ENCODE measurements at places on chromosomes 4 and X. TPM values are rescaled to one million over a fixed set of nuclear protein-coding genes. Genes with fewer than 3 reads are reported as not detected.

- no peak for DNase-seq
Observed at GRCh38 chr4:40649321-40649720, 19.7 kb upstream of the RBM47 start.

GRCh38 chr4:8938623-8939022 is 67.0 kb upstream of the HMX1 start:
- DNase-seq: no peak

GRCh38 chr4:142318280-142318679 is 527.8 kb downstream of the INPP4B start:
- no peak for DNase-seq

- no peak for DNase-seq
Observed at GRCh38 chr4:43048570-43048969, 156.1 kb downstream of the GRXCR1 start.

DNA sequence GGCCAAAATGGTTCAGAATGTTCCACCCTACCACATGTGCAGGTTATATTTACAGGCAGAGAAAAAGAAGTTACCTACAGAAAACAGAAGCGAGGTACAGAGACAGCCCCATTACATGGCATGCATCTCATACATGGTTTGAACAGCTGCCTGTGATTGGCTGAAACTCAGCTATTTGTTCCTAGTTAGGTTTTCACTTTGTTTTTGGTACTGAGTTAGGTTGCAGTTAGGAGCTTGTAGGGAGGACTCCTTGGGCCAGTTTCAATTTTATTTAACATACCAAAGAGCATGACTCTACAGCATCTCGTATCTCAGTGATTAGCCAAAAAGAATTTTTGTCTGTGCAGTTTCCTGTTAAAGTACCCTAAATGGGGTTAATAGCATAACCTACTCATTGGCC is 392.0 kb downstream of the MAPK10 start:
- no peak for DNase-seq

DNA sequence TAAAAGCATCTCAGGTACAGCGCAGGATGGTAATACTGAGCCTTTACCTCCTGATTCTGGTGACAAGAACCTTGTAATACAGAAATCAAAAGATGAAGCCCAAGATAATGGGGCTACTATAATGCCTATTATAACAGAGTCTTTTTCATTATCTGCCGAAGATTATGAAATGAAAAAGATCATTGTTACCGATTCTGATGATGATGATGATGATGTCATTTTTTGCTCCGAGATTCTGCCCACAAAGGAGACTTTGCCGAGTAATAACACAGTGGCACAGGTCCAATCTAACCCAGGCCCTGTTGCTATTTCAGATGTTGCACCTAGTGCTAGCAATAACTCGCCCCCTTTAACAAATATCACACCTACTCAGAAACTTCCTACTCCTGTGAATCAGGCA is 3.2 kb downstream of the ZBTB33 start:
- no peak for DNase-seq

DNA sequence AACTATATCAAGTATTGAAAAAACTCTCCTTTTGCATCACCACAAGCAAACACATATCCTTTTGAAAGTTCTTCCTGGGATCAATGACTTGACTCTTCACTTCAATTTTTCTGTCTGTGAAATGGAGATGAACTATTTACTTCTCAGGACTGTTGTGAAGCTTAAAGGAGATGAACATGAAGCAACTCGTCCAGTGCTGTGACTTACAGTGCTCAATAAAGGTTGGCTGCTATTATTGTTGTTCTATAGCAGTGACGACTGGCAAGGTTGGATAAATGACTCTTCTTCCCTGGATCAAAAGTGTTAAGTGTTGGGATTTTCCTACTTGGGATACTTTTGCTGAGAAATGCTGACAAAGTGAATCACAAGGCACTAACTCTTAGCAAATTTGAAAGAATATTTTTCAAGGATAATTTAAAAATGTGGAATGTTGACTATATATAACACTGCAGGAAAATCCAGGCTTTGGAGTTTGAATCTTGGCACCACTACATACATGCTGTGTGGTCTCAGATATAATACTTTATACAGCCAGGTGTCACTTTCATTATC is 13.7 kb downstream of the FRAS1 start:
- DNase-seq: no peak

GRCh38 chrX:7168371-7168770 is 20.4 kb upstream of the PUDP start:
- DNase-seq: no peak

The ACE2 gene
- polyA plus RNA-seq: 0.57 TPM

Measured in right lung (tissue), 10 donors.